ENCODE measurements at places on chromosomes 13 and 19.
A peak's percentile ranks its signal among the peaks of the same experiment; 100 is the strongest.

- DNase-seq, result peak; percentile 98
Observed at GRCh38 chr19:16324384-16325160, at the start of gene KLF2. TSS of gene KLF2 (plus strand) at chr19:16324826. CDS start at chr19:16324924, 98 bp downstream.

GRCh38 chr13:51339952-51340732, 651 bp downstream of the SERPINE3 start:
- DNase-seq, result no peak

DNA sequence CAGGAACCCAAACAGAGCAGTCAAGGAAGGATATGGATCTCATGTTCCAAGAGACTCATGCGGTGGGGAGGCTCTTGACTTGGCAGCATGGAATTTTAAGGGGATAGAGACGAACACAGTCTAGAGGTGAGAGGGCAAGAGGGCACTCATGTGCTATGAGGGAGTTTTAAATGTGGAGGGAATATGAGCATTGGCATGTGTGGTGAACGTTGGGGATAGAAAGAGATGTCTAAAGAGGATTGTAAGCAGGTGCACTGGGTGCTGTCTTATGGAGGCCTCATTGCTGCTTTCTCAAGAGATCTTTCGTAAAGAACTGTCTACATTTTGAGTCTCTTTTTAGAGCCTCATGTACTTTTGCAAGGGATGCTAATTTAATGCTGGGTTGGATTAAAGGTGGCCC, 600.3 kb upstream of the GPC6 start:
- no peak for DNase-seq

DNA sequence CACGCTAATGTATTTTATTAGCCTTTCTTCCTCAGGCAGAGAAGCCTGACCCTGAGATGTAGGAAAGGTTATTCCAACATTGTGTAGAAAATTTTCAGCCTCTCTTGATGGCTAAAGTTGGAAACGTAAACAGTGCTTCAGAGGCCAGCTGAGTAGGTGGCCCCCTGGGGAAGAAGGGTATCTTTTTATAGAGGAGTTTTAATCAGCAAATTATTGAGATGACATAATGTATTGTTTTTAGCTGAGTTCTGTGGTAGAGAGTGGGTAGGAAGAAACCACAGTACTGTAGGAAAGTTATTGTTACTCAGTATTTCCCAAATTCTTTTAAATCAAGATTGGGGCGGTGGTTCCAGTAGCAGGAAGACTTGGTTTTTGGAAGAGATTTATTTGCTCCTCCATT, 268.8 kb downstream of the DLEU7 start:
- no peak for DNase-seq

DNA sequence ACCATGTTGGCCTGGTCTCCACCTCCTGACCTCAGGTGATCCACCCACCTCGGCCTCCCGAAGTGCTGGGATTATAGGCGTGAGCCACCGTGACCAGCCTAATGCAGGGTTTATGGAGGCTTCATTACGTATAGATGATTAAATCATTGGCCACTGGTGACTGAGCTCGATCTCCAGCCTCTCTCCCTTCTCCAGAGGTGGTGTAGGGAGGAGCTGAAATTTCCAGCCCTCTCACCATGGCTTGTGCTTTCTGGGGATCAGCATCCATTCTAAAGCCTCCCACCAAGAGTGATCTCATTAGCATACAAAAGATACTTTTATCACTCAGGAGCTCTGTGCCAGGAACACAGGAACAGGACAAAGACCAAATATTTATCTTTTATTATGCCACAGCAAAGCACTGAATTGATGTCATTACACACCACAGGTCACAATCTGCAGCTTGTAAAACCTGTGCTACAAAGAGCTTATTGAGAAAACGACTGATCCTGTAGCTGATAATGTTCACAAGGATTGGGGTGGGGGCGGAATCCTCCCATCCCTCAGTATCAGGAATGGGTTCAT, 32.4 kb downstream of the RHPN2 start:
- DNase-seq, result no peak

GRCh38 chr13:94481941-94482340, 2.5 kb upstream of the DCT start:
- no peak for DNase-seq

- DNase-seq, result no peak
Observed at GRCh38 chr13:19993024-19993423, 34.5 kb downstream of the ZMYM2 start.

DNA sequence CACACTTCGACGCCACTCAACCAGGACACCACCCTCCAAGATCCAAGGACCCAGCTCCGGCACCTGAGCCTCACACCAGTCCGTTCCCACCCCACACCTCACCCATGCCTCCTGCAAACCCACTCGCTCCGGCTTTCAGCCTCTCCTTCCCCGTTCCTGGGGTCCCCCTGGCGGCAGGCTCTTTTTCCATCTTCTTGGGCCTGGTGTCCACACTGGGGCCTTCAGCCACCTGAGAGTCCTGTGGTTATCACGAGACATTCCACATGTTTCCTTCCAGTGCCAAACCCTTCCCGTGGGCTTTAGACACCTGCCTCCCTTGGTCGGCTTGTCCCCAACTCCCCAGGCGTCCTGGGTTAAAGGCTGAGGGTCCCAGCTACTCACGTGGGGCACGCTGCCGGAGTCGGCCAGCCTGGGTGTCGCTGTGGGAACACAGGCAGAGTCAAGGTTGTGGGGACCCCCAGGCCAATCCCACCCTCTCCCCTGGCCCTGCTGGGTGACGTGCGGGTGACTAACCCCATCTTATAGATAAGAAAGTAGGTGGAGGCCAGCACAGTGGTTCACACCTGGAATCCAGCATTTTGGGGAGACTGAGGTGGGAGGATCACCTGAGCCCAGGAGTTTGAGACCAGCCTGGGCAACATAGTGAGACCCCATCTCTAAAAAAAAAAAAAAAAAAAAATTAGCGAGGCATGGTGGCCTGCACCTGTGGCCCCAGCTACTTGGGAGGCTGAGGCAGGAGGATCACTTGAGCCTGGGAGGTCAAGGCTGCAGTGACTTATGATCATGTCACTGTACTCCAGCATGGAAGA, 1.9 kb downstream of the JSRP1 start:
- DNase-seq, result no peak

DNA sequence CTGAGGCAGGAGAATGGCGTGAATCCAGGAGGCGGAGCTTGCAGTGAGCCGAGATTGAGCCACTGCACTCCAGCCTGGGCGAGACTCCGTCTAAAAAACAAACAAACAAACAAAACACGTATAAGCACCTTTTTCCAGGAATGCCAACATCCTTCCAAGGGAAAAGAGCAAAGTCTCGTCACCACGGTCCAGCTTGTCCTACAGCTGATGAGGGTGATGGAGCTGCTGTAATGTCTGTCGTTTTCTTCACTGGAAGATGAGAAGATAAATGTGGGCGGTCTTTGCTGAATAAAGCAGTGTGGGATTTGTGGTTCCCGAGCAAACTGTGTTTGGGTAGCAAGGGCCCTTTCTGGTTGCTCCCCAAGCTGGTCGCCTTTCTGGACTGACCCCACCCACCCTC, 166.6 kb downstream of the PTPRS start:
- no peak for DNase-seq

DNA sequence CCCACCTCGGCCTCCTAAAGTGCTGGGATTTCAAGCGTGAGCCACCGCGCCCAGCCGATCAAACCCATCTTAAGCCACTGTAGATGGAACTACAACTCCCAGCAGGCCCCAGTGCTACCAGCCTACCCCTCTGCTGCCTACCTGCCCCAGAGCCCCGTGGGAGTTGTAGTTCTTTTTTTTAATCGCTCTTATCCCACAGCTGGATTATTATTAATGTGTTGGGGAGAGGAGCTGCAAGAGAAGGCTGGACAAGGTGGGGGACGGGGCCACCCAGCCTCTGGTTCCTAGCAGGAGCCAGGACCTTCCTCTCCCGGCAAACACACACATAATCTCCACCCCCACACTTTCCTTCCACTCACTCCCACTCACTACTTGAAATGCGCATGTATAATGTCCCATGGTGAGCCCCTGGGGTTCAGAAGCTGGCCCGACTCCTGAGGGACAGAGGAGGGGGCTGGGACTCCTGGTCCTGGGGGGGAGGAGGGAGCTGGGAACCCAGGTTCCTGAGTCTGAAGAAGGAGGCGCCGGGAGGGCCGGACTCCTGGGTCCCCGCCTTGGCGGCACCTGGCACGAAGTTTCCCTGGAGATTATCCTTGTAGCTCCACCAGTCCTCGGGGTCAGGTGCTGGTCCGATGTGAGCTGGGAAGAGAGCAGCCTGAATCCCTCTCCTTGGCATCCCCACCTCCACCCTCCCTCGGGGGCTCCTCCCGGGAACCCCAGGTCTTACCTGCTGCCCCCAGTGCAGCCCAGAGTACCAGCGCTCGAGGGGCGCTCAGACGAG, 958 bp downstream of the CA11 start:
- DNase-seq, result peak; percentile 81

GRCh38 chr13:50682966-50683365, 160.5 kb downstream of the DLEU7 start:
- DNase-seq, result no peak

GRCh38 chr13:94065741-94066140, 413.7 kb downstream of the DCT start:
- DNase-seq, result no peak

GRCh38 chr13:113926951-113927660, 46.8 kb downstream of the C13orf46 start:
- DNase-seq, result no peak

GRCh38 chr19:16370641-16371391, 46.2 kb downstream of the KLF2 start:
- peak; percentile 47 for DNase-seq

DNA sequence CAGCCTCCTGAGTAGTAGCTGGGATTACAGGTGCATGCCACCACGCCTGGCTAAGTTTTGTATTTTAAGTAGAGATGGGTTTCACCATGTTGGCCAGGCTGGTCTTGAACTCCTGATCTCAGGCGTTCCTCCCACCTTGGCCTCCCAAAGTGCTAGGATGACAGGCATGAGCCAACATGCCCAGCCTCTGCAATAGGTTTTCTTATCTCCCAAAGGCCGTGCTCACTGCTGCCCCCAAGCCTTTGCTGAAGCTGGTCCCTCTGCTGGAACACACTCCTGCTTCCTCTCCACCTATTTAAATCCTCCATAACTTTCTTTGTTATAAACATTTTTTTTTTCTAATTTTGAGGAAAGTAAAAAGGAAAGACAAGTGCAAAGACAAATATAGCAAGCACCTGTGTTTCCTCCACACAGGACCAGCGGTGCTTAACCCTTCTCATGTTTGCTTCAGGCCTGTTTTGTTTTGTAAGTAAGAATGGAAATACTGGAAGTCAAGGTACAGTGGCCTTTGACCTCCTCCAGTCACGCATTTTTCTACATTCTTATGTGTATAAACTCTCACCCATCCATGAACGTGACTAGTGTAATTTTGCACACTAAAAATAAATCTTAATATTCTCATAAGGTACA, 14.5 kb upstream of the TNFAIP8L1 start:
- no peak for DNase-seq

GRCh38 chr19:55579766-55580621, 654 bp downstream of the ZNF579 start:
- DNase-seq, result no peak

DNA sequence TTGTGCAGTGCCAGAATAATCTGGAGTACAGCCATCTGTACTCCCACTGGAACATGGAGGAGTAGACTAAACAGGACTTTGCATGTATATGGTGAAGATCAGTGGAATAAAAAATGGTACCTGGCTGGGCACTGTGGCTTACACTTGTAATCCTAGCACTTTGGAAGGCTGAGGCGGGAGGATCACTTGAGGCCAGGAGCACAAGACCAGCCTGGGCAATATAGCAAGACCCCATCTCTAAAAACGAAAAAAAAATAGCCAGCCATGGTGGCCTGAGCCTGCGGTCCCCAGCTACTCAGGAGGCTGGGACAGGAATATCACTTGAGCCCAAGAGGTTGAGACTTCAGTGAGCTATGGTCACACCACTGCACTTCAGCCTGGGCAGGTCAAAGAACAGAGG, 20.0 kb downstream of the UBA2 start:
- DNase-seq, result no peak

DNA sequence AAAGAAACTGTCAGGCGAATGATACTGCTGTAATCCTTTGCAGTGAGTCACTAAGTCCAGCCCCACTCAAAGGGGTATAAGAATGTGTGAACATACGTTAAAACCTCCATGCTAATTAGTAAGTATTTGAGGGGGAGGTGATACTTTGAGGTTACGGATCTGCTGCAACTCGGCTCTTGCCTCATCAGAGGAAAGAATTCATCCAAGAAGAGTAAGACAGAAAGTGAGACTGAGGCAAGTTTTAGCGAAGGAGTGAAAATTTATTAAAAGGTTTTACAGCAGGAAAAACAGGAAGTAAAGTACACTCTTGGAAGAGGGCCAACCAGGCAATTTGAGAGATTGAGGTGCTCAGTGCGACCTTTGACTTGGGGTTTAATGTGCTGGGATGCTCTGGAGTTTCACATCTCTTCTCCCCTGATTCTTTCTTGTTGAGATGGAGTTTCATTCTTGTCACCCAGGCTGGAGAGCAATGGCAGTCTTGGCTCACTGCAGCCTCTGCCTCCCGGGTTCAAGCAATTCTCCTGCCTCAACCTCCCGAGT, 9.8 kb downstream of the CLEC4M start:
- DNase-seq, result no peak

GRCh38 chr19:40921005-40921897, 39.2 kb upstream of the CYP2A7 start:
- no peak for DNase-seq

DNA sequence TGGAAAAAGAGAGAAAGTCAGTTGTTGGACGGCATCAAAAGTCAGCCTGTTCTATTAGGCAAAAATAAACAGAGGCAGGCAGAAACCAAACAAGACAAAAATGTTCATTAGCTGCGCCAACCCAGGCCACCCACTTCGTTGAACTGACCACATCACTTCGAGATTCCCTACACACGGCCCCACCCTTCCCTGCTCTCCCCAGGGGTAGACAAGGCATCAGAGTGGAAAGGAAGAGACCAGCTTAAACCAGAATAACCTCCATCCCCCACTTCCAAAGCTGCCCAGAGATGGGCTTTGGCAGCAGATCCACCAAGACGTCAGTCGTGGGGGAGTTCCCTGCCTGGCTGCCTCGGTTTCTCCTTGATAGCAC, 204.6 kb upstream of the TSHZ3 start:
- no peak for DNase-seq

DNA sequence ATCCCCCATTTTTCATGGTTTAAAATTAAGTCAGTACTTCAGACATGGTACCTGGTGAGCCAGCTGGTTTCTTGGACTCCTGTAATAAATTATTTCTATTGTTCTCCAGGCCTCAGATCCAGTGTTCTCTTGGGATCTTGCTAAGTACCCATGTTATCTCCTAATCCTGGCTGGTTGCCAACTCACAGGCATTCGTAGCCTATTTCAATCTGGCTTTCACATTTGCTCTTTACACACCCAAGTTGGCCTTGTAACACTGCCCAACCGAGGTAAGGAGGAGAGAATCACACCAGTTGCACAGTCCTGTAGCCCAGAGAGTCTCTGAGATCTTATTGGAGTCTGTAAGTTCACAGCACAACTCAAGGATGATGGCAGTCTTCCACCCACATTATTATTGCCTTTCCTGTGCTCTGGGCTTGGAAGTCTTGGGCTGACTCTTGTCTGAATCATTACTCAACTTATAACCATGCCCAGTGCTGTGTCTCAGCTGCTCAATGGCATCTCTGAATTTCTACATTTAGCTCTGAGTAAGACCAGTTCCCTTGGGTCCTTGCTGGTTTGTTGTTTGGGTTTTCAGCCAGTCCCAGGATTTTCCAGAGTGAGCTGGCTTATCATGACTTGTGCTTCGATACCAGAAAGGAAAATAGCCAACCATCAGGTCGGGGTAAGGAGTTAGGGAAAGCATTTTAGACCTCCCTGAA, 76.6 kb upstream of the KLF12 start:
- DNase-seq, result no peak

GRCh38 chr19:53581871-53582279, 43.9 kb downstream of the ZNF331 start:
- DNase-seq, result no peak

- no peak for DNase-seq
Observed at GRCh38 chr19:18287836-18288772, 6.7 kb upstream of the JUND start.

GRCh38 chr13:33776239-33776881, 41.6 kb upstream of the RFC3 start:
- no peak for DNase-seq
